ENCODE measurements at places on chromosomes 3 and 15. TPM values are rescaled to one million over a fixed set of nuclear protein-coding genes. Genes with fewer than 3 reads are reported as not detected.

The CPNE9 gene
- not detected for total RNA-seq

The IGSF10 gene
- total RNA-seq, result not detected

The PAK6 gene
- 0.27 TPM for total RNA-seq

The ACSBG1 gene
- 0.64 TPM for total RNA-seq

The TMIE gene
- not detected for total RNA-seq

The LRRN1 gene
- total RNA-seq, result not detected

The SLC51B gene
- not detected for total RNA-seq

The FBLN2 gene
- not detected for total RNA-seq

DNA sequence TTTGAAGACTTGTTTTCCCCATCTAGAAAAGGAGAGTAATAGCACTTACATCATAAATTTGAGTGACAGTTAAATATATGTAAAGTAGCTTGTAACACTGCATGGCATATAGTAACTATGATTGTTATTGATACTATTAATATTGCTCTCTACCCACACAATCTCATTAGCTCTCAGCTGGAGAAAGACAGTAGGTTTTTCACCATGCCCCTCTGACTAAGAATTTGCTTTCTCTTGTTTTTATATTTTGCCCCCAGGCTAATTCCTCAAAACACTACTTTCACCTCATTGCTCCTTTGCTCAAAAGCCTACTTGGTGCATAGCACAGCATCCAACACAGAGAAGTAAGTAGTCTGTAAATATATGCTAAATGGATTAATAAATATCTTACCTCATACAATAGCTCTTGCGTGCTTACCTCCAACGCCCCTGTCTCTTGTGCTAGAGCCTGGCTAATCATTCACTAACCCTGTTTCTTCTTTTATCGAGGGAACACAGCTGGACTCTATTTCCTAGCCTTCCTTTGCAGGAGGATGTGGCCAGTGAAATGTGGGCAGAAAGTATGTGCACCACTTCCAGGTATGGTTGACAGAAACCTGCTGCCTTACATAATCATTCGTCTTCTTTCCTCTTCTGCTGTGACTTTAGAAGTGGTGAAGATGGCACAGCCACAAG, 190.0 kb downstream of the PLCH1 start:
- H3K27ac ChIP-seq, result peak overlapping the region; percentile 2
- H3K36me3 ChIP-seq, result peaks cover 5% of the 10 kb centered on the region
- no peaks in the 10 kb centered on the region for H3K27me3 ChIP-seq
- H3K4me3 ChIP-seq, result peak overlapping the region; percentile 48

DNA sequence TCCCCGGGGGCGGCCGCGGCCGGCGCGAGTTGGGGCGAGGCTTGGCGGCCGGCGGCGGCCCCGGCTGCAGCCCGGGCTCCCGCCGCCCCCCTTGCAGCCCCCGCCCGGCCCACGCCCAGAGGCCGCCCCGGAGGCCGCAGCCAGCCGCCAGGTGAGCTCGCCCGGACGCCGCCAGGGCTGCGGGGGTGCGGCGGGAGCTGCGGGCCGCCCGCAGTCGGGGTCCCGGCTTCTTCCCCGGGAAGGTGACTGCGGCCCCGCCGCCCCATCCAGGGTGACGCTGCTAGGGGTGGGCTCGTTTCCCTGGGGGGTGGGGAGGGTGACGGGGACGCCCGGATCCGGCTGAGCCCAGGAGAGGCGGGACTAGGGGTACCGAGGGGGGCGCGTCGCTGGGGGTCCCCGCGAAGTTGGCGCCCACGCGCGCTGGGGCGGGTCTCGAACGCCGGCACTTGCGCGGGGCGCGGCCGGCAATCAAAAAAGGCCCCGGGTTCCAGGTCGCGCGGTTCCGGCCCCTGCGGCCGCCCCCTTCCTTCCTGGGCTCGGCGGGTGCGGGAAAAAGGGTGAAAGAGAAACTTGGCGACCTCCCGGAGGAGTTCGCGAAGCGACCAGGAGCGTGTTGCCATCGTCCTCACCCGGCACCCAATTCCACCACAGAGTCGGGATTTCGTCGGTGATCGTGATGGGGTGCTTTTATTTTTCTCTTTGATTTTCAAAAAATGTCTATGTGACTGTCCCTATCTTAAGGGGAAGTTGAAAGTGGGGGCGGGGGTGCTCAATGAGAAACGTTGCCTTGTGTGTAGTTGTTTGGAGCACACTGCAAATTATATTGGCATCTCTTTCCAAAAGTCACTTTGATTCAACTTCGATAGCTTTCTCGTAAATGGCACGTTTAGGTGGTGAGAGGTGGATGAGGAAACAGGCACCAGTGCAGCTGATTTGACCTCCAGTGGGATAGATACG, 619 bp downstream of the ATXN7 start:
- DNase-seq, result peak; percentile 44
- peak overlapping the region; percentile 81 for H3K4me3 ChIP-seq
- H3K27me3 ChIP-seq, result no peaks in the 10 kb centered on the region

DNA sequence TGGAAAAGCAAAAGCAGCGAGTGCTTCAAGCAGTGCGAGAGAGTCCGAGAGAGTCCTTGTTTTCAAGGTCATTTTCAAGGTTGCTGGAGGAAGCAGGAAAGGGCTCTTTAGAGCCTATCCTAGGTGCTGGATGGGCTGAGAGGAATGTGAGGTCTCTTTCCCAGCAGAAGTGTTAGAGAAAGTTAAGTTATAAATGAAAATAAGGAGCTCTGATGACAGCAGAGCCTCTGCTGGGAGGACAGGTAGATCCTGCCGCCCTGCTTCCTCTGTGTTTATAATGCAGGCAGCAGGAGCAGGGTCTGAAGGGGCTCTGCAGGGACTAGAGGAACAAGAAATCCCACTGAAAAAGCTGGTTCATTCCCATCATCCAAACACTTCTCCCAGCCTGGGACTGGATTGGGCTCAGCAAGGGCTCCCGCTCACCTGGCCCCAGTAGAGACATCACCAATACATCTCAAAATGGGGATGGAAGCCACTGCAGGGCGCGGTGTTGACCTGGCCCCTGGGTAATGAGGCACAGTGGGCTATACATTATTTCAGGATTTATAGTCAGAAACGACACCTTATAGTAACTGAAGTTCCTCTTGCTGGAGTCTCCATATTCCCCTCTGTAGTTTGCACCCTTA, 41.5 kb upstream of the RAB6B start:
- no peaks in the 10 kb centered on the region for H3K4me1 ChIP-seq
- H3K36me3 ChIP-seq, result no peaks in the 10 kb centered on the region
- H3K27ac ChIP-seq, result no peak overlapping the region
- H3K4me3 ChIP-seq, result no peak overlapping the region

DNA sequence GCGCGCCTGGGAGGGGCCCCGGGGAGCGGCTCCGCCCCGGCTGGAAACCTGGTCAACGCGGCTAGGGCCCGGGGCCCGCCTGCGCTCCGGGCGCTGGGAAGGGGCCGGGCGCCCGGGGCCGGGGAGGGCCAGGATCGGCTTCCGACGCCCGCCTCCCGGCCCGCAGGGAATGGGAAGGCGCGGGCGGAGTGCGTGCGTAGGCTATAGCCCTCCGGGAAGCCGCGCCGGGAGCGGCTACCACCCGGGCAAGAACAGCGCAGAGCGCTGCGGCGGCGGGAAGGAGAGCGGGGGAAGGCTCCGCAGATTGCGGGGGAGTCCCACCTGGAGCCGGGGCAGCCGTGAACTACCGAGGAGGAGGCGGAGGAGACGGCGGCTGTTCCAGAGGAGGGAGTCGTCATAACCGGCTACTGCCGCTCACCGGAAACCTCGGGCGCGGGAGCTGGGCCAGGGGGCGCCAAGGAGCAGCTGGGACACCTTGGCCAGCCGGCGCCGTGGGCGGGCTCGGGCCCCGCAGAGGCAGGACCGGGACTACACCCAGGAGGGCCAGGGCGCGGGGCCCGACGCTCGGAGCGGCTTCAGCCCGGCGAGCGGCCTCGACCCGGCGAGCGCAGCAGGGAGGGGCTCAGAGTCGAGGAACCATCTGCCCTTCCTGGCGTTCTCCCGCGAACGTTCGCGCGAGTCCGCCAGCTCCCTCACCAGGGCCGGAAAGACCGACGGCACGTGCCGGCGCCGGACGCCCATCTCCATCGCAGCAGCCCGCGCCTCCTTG, at the start of gene EOGT:
Gene EOGT, minus strand, starts transcription at position 432 of the 769 bp plus-strand sequence. CDS start 3,838 bp downstream, outside the sequence.
- no peaks in the 10 kb centered on the region for H3K27me3 ChIP-seq
- H3K36me3 ChIP-seq, result peaks cover 33% of the 10 kb centered on the region
- peak; percentile 77 for DNase-seq
- H3K27ac ChIP-seq, result peak within 1 kb of the TSS; percentile 71

- peaks cover 11% of the 10 kb centered on the region for H3K36me3 ChIP-seq
- no peak for DNase-seq
- H3K4me1 ChIP-seq, result peaks cover 16% of the 10 kb centered on the region
- no peaks in the 10 kb centered on the region for H3K27me3 ChIP-seq
- no peak overlapping the region for H3K4me3 ChIP-seq
Measured at GRCh38 chr3:56833022-56833421, 31.3 kb upstream of the ARHGEF3 start.

DNA sequence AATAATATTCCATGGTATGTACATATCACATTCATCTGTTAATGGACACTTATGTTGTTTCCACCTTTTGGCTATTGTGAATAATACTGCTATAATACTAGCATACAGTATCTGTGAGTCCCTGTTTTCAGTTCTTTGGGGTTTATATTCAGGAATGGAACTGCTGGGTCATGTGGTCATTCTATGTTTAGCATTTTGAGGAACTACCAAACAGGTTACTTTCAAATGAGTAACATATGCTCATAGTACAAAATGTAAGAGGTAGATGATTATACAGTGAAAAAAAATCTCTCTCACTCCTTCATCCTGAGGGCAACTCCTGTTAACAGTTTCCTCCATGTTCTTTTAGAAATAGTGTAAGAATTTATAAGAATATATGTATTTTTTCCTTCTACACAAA, 162.2 kb downstream of the PLD1 start:
- H3K4me3 ChIP-seq, result no peak overlapping the region
- no peaks in the 10 kb centered on the region for H3K27me3 ChIP-seq
- no peaks in the 10 kb centered on the region for H3K36me3 ChIP-seq
- no peak overlapping the region for H3K27ac ChIP-seq
- no peaks in the 10 kb centered on the region for H3K4me1 ChIP-seq

DNA sequence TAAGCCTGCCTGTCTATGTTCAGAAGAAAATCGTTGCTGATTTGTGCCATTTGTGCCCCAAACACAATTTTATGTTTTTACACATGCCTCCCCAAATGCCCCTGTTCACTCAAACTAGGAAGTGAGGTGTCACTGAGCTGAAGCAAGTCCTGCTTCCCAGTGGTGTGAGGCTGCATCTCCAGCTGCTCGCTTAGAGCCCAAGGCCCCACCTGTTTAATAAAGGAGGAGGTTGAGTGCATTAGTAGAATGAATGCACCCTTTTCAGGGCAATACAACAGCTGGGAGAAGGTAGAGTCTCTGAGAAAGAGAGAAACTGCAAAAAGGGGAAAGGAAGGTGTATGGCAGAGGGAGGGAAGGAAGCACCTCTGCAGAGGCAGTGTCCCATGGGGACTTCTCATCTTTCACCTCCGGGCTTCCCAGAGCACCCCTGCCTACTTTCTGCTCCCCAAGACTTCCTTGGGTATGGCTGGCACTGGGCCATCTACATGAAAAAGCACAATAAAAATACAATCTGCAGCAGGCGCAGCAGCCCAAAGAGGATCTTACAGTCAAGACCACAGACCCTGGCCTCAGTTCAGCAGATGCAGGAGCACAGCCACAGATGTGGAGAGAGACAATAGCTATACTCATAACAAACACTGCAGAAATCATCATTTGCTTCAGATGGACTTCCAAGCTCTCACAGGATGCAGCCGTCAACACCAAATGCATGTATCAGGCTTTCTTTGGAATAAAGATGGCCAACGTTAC, 165.9 kb downstream of the POLR2M start:
- no peak for DNase-seq
- no peak overlapping the region for H3K27ac ChIP-seq
- H3K36me3 ChIP-seq, result no peaks in the 10 kb centered on the region
- no peak overlapping the region for H3K4me3 ChIP-seq

- H3K4me3 ChIP-seq, result no peak overlapping the region
- no peaks in the 10 kb centered on the region for H3K27me3 ChIP-seq
- DNase-seq, result no peak
- H3K36me3 ChIP-seq, result no peaks in the 10 kb centered on the region
- H3K4me1 ChIP-seq, result peaks cover 19% of the 10 kb centered on the region
Measured at GRCh38 chr15:66721501-66721937, 19.5 kb downstream of the SMAD6 start.

GRCh38 chr15:65829130-65829764, 37.2 kb upstream of the DENND4A start:
- H3K27ac ChIP-seq, result peak overlapping the region; percentile 73
- no peaks in the 10 kb centered on the region for H3K36me3 ChIP-seq
- no peak overlapping the region for H3K4me3 ChIP-seq
- DNase-seq, result no peak
- no peaks in the 10 kb centered on the region for H3K27me3 ChIP-seq

GRCh38 chr3:976006-976405, 116.8 kb upstream of the CNTN6 start:
- no peaks in the 10 kb centered on the region for H3K27me3 ChIP-seq
- H3K4me3 ChIP-seq, result no peak overlapping the region
- H3K27ac ChIP-seq, result no peak overlapping the region
- no peaks in the 10 kb centered on the region for H3K4me1 ChIP-seq
- DNase-seq, result no peak

GRCh38 chr15:60373327-60373726, 24.5 kb downstream of the ANXA2 start:
- H3K4me3 ChIP-seq, result no peak overlapping the region
- H3K4me1 ChIP-seq, result peaks cover 29% of the 10 kb centered on the region
- H3K36me3 ChIP-seq, result peaks cover 72% of the 10 kb centered on the region
- no peak for DNase-seq
- H3K27ac ChIP-seq, result peak overlapping the region; percentile 37

- peaks cover 7% of the 10 kb centered on the region for H3K4me1 ChIP-seq
- peaks cover 16% of the 10 kb centered on the region for H3K36me3 ChIP-seq
- H3K4me3 ChIP-seq, result no peak overlapping the region
Measured at GRCh38 chr15:57111002-57111401, 192.6 kb downstream of the TCF12 start.

GRCh38 chr15:92471288-92471687, 77.6 kb downstream of the ST8SIA2 start:
- no peaks in the 10 kb centered on the region for H3K36me3 ChIP-seq
- H3K4me3 ChIP-seq, result no peak overlapping the region
- no peak for DNase-seq
- no peaks in the 10 kb centered on the region for H3K4me1 ChIP-seq

GRCh38 chr3:14424711-14425580, 22.5 kb downstream of the SLC6A6 start:
- H3K4me1 ChIP-seq, result peaks cover 68% of the 10 kb centered on the region
- no peaks in the 10 kb centered on the region for H3K27me3 ChIP-seq
- peak overlapping the region; percentile 84 for H3K27ac ChIP-seq
- no peak for DNase-seq
- H3K4me3 ChIP-seq, result peak overlapping the region; percentile 37
- peaks cover 30% of the 10 kb centered on the region for H3K36me3 ChIP-seq

DNA sequence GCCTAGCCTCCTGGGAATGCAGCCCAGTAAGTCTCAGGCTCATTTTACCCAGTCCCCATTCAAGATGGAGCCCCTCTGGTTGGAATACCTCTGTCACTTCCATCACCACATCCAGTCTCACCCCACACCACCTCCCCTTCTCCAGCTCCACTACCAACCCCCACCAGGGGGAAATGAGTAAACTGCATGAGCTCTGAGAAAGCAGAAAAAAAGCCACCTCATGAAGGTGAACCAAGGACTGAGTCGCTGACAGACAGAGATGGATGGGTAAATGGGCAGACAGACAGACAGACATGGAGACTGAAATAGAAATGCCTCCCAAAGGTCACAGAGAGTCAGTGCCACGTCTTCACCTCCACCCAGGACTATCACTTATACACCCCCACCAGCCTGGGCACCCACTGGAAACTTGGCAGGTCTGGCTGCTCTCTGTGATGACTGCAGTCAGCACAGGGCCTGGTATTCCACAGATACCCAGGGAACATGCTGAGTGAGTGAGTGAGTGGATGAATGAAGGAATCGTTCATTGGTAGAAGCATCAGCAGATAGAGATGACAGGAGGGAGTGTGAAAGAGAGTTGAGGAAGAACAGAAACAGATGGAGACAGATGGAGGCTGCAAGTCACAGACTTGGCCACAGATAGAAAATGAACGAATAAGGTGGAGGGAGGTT, 4.9 kb upstream of the LOXL1 start:
- DNase-seq, result no peak
- peaks cover 15% of the 10 kb centered on the region for H3K36me3 ChIP-seq

All from activated T-helper 2 cell treated with anti-CD3 and anti-CD28 coated beads, Interferon-gamma antibody, Interleukin-2, Interleukin-4, amounts not matched to agents 10 μg/mL and 5 μg/mL and 100 μg/mL, durations not matched to agents 14 hours and 24 hours and 36 hours (primary cell).